ENCODE measurements at places on chromosomes 2 and 18.

DNA sequence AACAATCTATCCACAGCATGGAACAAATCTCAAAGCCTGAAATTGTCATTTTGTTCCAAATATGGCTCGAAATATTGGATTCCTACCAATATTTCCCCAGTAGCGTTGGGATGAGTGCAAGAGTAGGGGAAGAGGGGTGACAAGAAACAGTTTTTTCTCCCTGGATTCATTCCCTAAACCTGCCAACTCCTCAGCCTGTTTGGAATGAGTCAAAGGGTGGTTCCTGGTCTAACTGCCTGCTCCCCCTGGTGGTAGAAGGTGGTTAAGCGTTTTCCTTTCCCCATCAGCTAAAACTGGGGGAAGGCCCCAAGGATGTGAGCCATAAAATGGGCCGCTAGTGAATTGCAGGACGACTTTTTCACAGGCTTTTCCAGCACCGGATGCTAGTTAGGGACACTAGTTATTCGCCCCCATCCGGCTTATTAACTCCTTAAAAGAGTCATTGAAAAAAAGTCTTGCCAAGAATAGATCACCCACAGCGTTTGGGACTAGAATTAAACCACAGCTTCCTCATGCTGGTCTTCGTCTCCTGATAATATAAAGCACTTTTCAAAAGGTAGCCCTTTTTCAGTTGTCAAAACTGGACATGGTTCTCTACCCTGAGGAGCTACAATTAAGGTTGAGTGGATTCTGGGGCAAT is 72.5 kb downstream of the DHRS9 start:
- peak; percentile 28 for DNase-seq

DNA sequence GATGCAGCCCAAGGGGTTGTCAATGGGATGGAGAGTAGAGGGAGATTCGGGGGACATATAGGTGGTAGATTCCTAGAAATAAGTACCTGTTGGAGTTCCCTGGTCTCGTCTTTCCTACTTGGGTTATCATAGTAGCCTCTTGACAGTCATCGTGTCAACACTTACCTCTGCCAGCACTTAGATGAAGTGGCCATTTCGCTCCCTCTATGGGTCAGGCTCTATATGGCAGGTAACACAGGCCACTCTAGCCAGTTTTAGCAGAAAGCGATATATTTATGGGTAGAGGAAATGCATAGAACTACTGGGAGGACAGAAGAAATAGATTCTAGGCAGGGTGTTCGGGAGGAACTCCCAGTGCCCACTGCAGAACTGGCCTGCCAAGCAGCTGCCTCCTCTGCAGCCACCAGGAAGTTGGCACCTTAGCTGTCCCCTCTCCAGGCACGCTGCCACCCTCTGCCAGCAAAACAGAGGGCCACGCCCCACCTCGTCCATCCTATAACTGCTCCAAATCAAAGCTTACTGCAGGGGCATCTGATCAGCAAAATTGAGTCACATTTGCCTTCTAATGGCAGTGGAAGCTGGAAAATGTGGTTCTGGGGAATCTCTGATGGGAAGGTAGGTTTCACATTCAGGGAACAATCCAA is 181.3 kb downstream of the INSIG2 start:
- DNase-seq = no peak

GRCh38 chr2:8965216-8965969 is 38.1 kb downstream of the MBOAT2 start:
- no peak for DNase-seq

DNA sequence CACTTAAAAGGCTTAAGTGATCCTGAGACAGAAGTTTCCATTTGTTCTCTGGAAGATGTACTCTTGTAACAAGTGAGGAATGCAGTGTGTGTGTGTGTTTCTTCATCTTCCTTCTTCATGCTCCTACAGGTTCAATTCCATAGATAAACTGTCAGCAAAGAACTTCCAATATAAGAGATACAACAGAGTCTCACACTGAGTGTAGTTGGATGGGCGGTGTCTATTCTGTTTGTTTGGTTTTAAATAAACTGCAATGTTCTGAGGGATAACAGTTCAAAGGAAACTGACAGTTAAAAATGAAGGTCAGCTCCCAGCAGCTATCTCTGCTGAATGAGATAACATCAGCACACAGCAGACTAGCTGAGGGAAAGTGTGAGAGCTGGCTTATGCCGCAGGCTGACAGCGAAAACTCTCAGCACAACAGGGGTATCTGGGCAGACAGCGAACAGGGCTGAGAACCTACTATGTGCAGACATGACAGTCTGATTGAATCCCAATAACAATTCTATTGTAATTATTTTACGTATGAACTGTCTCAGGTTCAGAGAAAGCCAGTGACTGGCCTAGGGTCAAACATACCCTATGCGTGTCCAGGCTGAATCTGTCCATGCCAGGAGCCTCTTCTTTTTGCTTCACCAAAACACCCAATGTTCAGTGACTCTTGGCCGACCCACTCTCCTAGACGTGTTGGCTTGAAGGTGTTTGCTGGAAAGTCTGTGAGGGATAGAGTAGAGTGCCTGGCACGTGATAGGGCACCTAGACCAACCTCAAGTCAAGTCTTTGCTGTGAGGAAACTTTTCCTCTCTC is 201.9 kb upstream of the TRIB2 start:
- DNase-seq = no peak

DNA sequence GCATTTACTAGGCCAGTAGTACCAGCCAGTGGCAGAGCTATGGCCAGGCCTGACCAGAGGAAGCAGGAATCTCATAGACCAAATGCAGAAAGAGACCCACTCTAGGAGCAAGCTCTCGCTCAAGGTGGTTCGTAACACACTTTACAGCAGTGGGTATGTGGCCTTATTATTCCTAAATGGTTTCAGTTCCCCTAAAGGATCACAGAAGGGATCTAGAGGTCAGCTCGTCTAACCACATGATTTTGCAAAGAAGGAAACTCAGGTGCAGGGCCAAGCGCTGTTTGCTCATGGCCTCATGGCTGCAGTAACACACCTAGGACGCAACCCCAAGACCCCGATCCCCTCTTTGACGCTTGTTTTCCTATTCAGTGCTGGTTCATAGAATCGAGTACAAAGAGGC is 65.5 kb upstream of the ATG16L1 start:
- no peak for DNase-seq

GRCh38 chr2:205754285-205754923 is 72.1 kb downstream of the NRP2 start:
- DNase-seq = no peak

- no peak for DNase-seq
Observed at GRCh38 chr2:110732422-110733413, at the start of gene ACOXL. ACOXL (plus strand) TSS chr2:110732573; CDS start chr2:110768390, 35,817 bp downstream.

DNA sequence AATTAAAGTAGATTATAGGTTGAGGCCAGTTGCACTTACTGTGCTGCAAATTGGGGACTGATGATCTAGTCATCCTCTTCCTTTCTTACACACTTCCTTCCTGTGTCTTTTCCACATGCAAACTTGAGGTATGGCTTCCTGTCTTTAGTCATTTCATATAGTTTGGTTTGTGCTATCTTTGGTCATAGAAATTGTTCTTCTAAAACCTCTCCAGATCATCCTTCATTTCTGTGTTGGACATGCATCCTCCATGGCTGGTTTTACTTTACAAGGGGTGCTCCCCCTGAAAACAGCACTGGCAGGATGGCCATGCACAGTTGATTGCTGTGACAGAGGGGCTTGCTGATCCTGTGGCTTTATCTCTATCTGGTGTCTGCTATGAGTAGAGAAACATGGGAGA is 36.5 kb downstream of the MGAT5 start:
- DNase-seq = no peak

DNA sequence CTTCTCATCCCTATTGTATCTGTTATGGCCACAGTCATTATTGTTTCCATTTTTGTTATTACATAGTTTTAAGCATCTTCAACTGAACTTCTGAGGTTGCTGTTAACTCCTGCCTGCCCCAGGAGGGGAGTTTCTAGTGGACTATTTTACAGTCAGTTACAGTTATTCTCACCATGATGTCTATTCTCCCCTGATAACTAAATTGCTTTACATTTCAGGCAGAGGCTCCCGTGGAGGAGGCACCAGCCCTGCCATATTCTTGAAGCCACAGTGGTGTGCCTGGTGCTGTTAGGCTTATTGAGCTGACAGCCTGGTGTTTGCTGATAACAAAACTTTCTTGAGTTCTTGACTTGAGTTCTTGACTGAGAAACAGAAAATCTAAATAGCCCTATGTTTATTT is 256.4 kb downstream of the TFCP2L1 start:
- no peak for DNase-seq

GRCh38 chr2:237932731-237933131 is 34.1 kb upstream of the UBE2F start:
- DNase-seq = no peak

GRCh38 chr2:9796056-9797010 is 46.9 kb upstream of the TAF1B start:
- no peak for DNase-seq

GRCh38 chr2:137992039-137992646 is 27.9 kb downstream of the HNMT start:
- DNase-seq = no peak

GRCh38 chr18:10530852-10531251 is 5.0 kb downstream of the NAPG start:
- DNase-seq = no peak

- no peak for DNase-seq
Observed at GRCh38 chr2:224722770-224723169, 6.6 kb upstream of the CCDC195 start.

GRCh38 chr18:48493434-48494230 is 45.2 kb upstream of the CTIF start:
- no peak for DNase-seq
